CD4-positive, alpha-beta T cell treated with Interleukin-1 beta for 1 hour (primary cell): ENCODE measurements at places on chromosomes 6 and 20.
A peak's percentile ranks its signal among the peaks of the same experiment; 100 is the strongest.

- DNase-seq: no peak
Measured at GRCh38 chr6:42519779-42520178, 44.0 kb upstream of the UBR2 start.

GRCh38 chr20:43198607-43199006 lies 8.9 kb upstream of the PTPRT start:
- DNase-seq: no peak

- DNase-seq: no peak
Measured at GRCh38 chr6:38248500-38249234, 391.1 kb downstream of the BTBD9 start.

DNA sequence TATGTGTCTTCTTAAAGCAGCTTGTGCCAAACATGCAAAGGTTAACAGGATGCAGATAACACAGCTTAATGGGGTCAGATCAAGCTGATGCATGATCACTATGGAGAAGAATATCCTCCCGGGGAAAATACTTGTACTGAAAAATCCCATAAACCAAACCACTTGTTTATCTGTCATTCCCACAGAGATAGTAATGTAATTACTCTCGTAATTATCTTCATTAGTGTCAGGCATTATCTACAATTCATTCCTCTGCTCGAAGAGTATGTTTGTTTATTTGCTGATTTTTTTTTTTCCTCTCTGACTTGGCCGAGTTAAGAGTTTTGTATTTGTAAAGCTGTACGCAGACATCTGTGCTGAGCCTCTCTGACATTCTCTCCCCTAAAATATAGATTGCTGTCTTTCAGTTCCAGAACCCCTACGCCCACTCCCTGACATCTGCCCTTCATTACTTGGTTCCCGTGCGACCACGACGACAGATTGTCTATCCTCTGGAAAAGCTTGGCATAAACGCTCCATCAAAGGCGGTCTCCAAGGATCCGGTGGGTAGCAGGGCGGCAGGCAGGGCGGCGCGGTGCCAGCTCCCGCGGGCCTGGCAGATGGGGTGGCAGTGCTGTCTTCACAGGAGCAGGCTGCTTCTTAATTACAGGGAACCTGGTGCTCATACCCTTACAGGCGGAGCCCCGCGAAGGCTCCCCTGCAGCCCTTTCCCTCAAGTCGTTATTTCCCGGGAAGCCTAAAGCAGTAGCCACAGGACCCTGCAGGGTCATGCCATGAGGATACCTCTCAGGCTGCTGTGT lies 147.2 kb downstream of the CFAP61 start:
- DNase-seq: no peak

DNA sequence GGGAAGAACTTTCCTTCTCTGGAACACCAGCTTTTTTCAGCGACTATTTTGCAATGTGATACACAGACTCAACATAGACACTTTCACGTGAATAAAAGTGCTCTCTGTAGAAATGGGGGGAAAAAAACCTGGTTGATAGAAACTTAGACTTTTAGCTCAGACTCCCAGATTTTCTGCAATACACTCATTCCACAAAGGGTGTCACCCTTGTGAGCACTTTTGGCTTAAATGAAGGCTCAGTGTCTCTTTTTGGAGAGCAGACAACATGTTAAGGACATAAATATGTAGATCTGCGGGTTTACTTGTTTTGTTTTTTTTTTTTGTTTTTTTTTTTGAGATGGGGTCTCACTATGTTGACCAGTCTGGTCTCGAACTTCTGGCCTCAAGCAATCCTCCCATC lies 579.6 kb downstream of the PTPRT start:
- DNase-seq: no peak

DNA sequence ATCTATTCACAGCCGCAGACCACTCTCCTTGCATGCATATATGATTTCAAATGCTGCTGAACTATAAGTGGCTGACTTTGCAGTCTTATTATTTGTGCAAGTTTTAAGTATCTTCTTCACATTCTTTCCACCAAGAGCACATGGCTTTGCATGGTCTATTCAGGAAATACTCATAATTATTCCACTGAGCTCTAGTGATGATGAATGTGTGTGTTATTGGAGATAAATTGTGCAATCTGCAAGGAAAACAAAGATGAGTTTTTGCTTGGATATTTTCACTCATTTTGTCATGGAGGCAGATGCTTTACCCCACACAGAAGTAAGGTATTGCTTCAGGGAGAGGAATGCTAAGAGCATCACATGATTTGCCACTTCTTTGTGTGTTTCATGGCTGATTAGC lies 764.6 kb downstream of the TBC1D32 start:
- no peak for DNase-seq

- DNase-seq: no peak
Measured at GRCh38 chr6:25777031-25777430, 22.5 kb downstream of the SLC17A4 start.

DNA sequence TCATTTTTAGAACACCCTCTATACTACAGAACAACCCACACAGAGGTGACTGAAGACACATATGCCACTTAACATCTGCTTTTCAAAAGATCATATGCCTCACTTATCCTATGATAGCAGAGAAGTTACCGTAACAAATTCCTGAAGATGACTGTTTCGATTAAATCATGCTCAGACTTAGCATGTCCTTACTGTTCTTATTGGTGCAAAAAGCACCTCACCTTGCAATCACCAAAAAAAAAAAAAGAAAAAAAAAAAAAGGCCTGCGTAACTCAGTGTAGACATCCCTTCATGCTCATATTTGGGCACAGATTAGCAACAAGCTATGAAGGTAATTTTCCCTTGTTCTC lies 17.7 kb upstream of the DST start:
- DNase-seq: no peak

GRCh38 chr6:366389-367297 lies 24.9 kb upstream of the IRF4 start:
- no peak for DNase-seq

GRCh38 chr6:53070806-53071205 lies 5.6 kb downstream of the FBXO9 start:
- DNase-seq: no peak

- DNase-seq: no peak
Measured at GRCh38 chr20:34017610-34018009, 23.9 kb downstream of the RALY start.

GRCh38 chr6:3455569-3456394 lies 1.1 kb downstream of the SLC22A23 start:
- no peak for DNase-seq

GRCh38 chr6:57265755-57266221 lies 43.7 kb upstream of the RAB23 start:
- no peak for DNase-seq

DNA sequence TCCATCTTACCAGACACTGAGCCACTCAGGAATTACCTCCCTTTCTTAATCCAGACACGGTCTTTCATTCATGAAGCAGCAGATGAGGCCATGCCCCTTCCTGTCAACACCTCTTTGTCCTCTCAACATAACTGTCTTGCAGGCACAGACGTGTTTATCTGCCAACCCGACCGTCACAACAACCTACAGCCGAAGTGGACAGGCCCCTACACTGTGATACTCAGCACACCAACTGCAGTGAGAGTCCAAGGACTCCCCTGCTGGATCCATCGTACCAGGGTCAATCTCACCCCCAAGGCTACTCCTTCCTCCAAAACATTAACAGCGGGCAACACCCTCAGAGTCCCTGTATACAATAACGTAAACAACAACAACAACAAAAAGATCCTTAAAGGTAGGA lies 30.6 kb upstream of the ULBP3 start:
- no peak for DNase-seq

- DNase-seq: no peak
Measured at GRCh38 chr20:50442512-50442911, 67.7 kb upstream of the PTPN1 start.

DNA sequence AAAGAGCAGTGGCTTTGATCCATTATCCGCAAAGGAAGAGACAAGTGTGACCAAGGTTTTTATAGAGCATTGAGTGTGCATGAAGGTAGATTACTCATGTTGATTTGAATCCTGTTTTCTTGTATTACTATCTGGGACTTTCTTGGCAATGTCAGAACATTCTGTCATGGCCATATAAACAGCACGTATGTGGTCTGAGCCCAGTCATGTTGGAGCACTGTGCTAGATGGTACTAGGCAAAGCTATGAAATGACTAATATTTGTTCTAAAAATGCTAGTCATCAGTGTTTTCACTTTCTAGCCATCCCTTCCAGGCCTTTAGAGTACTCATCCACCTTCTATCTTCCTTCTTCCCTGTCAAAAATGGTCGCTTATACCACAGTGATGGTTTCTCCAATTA lies 278.6 kb upstream of the FLRT3 start:
- no peak for DNase-seq

GRCh38 chr6:99822741-99823512 lies 171.1 kb downstream of the MCHR2 start:
- DNase-seq: no peak

DNA sequence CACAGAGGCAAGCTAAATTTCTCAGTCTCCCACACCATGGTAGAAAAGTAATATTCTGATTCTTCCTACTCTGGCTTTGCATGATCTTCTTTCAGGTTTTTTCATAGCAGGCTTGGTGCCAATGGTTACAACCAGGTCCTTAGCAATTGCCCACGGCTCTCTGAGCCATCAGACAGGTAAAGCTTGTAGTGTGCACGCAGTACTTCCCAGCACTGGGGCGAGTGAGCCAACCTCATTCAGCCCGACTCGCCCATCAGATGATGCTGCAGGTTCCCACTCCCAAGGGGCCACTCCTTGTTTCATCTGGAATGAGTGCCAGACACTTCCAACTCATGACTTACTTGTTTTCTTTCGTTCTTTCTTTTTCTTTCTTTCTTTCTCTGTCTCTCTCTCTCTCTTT lies 78.3 kb downstream of the PERP start:
- no peak for DNase-seq

GRCh38 chr6:121593011-121593641 lies 157.7 kb downstream of the GJA1 start:
- DNase-seq: no peak

DNA sequence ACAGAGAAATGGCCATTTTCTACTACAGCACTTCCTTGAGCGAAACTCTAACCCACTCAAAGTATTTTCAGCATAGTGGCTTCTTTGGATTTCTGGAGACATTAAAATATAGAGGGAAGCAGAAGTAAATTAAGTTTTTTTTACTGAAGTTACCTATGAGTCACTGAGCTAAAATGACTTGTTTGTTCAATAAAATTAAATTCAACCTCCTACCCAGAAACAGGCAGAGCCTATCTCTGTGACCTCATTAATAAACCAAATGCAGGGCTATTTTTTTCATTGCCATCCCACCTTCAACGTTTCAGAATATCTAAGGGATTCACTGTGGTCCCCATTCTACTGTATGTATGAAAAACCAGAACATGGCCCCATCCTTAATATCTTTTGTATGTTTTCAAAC lies 133.0 kb downstream of the MTFR2 start:
- no peak for DNase-seq

- DNase-seq: no peak
Measured at GRCh38 chr20:5463007-5463686, 146.4 kb upstream of the PROKR2 start.

- no peak for DNase-seq
Measured at GRCh38 chr6:163596174-163596573, 181.7 kb downstream of the QKI start.

DNA sequence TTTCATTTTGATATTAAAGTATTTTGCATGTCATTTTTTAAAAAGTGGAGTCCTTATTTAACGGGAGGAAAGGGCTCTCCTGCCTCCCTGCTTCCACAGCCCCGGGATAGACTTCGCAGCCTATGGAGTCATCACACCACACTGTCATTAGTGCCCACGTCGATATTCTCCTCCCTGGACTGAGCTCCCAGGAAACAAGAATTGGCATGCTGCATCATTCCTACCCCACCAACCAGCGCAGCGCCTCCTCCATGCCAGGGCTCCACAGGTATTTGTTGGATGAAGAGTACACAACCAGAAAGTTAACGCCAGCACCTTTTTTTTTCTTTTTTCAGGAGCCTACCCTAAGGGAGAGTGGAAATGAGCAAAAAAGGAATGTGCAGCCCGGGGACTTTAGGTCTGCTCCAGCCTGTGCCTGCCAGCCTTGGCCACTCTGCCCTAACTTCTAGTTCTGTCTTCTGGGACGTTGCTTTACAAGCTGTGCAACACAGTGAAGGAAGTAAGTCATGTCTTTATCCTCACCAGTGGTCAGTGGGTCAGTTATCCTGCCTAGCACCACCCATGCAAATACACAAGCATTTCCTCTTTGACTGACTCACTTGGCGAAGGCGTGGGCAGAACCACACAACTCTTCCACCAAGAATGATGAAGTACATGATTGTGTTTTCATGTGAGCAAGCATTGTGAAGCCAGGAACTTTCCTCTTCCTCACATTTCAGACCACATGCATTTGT lies 180.7 kb upstream of the UST start:
- peak; percentile 47 for DNase-seq

- no peak for DNase-seq
Measured at GRCh38 chr20:44543358-44543757, 21.5 kb upstream of the SERINC3 start.

GRCh38 chr6:161233986-161234661 lies 39.7 kb downstream of the AGPAT4 start:
- no peak for DNase-seq

DNA sequence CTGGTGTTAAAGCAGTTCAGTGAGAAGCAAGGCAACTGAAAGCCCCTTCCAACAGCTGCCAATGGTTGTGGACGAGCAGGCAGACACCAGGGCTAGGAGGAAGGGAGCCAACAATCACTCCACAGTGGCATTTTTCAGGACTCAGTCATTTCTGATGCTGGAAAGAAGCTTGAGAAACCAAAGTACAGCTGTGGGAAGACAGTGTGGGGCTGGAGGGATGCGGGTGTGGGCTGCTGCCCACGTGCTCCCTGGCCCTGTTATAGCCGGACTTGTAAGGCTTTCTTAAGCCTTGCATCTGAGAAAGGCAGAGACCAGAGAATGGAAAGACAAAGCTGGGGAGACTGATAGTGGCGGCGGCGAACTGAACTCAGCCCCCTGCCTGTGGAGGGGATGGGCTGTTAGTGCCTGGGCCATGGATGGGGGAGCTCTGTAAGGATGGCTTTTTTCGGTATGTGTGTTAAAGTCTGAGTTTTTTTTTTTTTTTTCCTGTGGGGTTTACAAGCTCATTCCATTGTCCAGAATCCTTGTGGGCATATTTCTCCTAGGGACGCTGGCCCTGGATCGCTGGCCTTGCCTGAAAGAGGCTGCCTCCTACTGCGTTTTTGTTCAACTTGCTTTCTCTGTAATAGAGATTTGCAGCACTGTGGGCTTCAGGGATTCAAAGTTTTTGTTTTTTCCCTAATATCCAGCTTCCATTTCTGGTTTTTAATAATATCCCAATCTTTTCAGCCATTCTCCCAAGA lies 91.7 kb downstream of the GJA10 start:
- DNase-seq: no peak

DNA sequence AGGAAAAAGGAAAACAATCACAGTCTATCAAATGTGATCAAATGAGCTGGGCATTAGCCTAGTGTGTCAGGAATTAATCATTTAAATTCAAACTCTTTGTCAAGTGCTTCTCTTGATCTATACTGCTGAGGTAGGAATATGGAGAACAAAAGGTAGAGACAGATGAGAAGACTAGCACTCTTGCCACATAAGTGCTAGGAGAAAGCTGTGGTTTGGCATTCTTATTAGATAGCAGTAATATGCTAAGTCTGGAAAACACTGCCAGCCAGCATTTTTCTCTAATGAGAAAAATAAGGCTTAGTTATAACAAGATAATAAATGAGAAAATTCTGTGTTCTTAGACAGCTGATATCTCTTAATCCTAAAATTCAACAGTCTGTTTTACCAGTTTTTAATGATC lies 38.9 kb downstream of the ORC3 start:
- no peak for DNase-seq
